Stimulated activated CD4-positive, alpha-beta T cell treated with anti-CD3 and anti-CD28 coated beads, Interleukin-4, amount 100 ng/mL, for 4 hours (primary cell): ENCODE measurements at places on chromosomes 6 and 20.

DNA sequence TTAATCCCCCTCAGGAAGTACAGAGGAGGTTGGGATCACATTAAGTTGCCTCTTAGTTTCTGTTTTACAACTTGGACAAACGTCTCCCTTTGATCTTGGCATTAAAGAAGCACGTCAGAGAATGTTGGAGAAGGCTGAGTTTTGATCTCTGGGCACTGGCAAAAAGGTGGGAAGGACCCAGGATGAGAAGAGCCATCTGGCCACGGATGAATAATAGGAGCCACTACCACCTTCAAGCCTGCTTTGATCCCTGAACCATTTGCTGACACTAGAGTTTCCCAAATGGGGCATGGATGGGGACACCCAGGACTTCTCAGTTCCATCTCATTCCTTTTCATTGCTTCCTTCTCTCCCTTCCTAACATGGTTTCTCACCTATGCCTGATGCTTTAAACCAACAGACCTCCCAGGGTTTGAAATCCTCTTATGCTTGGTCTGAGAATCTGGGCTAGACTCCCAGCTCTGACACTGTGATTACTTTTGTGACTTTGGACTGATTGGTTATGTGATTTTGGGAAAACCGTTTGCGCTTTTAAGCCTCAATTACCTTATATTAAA lies 5.8 kb downstream of the TM9SF4 start:
- DNase-seq = no peak

DNA sequence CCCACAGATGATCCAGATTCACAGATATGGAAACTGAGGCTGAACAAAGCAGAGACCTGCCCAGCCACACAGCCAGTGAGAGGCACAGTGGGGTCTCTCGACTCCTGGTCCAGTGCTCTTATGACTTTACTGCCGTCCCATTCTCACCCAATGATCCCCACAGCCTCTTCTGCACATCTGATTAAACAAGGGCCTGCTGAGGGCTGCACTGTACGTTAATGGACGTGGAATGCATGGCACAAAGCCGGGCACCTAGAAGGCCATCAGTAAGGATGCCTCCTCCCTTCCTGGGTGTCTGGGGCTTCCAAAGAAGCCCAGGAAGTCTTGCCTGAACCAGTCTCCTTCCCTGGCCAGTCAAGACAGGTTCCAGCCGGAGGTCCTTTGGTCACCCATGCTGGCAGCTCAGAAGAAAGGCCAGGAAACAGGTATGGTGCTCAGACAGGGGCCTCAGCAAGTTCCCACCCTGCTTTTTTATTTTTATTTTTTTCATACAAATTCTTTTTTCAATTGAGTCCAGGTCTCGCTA lies 3.8 kb downstream of the TFEB start:
- DNase-seq = no peak

- DNase-seq = peak; percentile 22
Measured at GRCh38 chr20:47502271-47503239, 868 bp downstream of the NCOA3 start.

GRCh38 chr20:52766645-52767435 lies 205.3 kb upstream of the TSHZ2 start:
- DNase-seq = no peak

- no peak for DNase-seq
Measured at GRCh38 chr6:48486876-48487275, 375.9 kb upstream of the PTCHD4 start.

- no peak for DNase-seq
Measured at GRCh38 chr20:43507150-43508080, at the start of gene L3MBTL1. Gene L3MBTL1, plus strand, starts transcription at chr20:43507697. Its CDS starts 5,807 bp downstream, at chr20:43513504.

DNA sequence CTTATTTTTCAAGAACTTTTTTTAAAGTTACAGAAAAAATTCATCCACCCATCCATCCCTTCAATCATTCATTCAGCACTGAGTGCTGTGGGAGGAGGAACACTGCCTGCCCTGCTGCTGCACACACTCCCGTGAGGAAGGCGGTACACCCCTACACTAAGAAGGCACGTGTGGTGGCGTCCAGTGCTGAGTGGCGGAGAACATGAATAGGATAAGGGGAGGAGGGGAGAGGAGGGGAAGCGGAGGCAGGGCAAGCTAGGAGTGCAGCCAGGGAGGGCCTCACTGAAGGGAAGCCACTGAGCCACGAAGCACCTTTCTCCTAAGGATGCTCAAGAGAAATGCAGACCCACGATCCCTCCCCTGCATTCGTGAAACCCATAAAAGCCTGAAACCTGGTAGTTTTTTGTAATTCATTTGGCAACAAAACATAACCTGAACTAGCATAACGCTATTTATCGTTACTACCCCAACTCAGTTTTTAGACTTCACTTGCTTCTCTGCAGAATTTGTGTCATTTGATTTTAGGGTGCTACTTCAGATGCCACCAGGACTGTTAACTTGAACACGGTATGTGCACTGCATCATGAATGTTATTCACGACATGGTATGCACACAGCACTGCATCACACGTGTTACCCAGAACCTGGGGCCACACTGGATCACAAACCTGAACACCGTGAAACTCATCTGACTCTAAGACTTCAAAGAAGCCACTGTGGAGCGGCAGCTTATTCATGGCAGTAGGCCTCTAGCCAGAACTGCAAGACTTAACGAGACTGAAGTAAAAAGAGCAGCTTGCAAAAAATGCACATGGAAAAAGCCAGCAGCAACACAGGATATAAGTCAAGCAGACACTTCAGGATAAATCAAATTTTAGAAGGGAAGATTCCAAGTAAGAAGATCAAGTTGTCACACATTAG lies 3.5 kb downstream of the RNASET2 start:
- peak; percentile 16 for DNase-seq

GRCh38 chr20:19098806-19099578 lies 113.5 kb upstream of the SLC24A3 start:
- no peak for DNase-seq

- DNase-seq = no peak
Measured at GRCh38 chr6:11213422-11214021, 18.9 kb downstream of the NEDD9 start.
